ENCODE measurements at places on chromosomes 7 and 10. TPM values are rescaled to one million over a fixed set of nuclear protein-coding genes. Genes with fewer than 3 reads are reported as not detected.

The INSYN2A gene
- total RNA-seq, result under 0.01 TPM

The ST8SIA6 gene
- not detected for total RNA-seq

The FAM241B gene
- 0.19 TPM for total RNA-seq

The SMKR1 gene
- total RNA-seq, result not detected

The YKT6 gene
- total RNA-seq, result 78.6 TPM

The PRKCQ gene
- under 0.01 TPM for total RNA-seq

The PRLHR gene
- total RNA-seq, result not detected

The FOXI2 gene
- not detected for total RNA-seq

The FAM131B gene
- total RNA-seq, result 3.1 TPM

The MEPCE gene
- total RNA-seq, result 16.3 TPM

The PPP1R17 gene
- not detected for total RNA-seq

The CALHM3 gene
- not detected for total RNA-seq

The CREB3L2 gene
- 37.2 TPM for total RNA-seq

The MOGAT3 gene
- total RNA-seq, result not detected

The OR2A2 gene
- not detected for total RNA-seq

The PROSER2 gene
- 1.7 TPM for total RNA-seq

The GDI2 gene
- total RNA-seq, result 449 TPM

The CEP55 gene
- 8.7 TPM for total RNA-seq

The OPN1SW gene
- total RNA-seq, result not detected

The APBB1IP gene
- total RNA-seq, result 0.19 TPM

The MACC1 gene
- 1.1 TPM for total RNA-seq

The OR2A7 gene
- not detected for total RNA-seq

The DRGX gene
- total RNA-seq, result not detected
